ENCODE measurements at places on chromosomes 3 and 15.

- DNase-seq, result no peak
Observed at GRCh38 chr3:123256256-123256655, 54.5 kb downstream of the SEC22A start.

GRCh38 chr3:123409443-123410148 is 39.3 kb downstream of the ADCY5 start:
- DNase-seq, result peak; percentile 94

GRCh38 chr15:62958528-62959363 is 83.8 kb upstream of the TPM1 start:
- peak; percentile 70 for DNase-seq

DNA sequence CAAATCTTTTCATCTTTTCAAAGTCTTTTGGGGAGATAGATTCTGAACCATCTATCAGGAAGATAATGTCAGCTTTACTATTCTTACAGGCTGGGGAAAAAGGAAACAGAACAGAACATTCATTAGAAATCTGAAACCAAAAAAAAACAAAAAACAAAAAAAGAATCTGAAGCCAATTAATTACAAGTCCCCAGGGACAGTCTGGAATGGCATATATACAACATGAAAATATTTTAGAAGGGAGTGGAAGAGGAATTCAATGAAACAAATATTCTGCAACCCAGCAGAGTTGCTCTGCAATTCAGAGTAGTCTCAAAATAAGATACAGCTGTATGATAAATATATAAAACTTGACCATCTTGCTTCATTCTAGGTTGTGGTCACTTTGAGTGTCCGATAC is 41.7 kb upstream of the CAPN7 start:
- no peak for DNase-seq

DNA sequence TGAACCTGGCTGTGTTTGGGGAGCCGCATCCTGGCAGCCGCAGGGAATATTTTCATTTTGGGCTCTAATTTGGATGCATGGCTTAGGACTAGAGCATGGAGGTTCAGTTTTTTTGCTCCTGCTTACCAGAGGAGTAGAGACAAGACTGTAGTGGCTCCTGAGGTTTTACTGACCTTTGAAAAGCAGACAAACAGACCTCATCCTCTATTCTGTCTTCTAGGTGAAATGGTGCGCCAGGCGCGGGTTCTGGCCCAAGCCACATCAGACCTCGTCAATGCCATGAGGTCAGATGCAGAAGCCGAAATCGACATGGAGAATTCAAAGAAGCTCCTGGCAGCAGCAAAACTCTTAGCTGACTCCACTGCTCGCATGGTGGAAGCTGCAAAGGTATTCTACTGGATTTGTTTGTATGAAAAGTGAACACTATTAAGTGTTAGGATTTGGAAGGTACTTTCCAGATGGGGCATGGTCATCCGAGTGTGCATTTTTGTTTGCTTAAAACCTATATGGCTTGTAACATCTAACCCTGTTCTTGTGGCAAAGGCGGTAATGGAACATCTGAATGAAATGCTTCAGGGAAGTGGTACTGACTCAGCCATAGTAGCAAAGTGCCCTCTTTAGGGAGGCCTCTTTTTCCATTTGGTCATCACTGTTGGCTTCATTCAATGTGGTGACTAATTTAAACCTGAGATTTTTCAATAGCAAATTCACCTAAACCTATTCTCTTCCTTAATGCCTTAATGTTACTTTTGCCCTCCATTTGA is 330.7 kb upstream of the TPM1 start:
- no peak for DNase-seq

- DNase-seq, result no peak
Observed at GRCh38 chr3:177343122-177343625, 145.9 kb upstream of the TBL1XR1 start.

GRCh38 chr15:48433226-48433886 is 102.1 kb downstream of the DUT start:
- no peak for DNase-seq

GRCh38 chr15:83107841-83108181 is 366 bp downstream of the TM6SF1 start:
- DNase-seq, result no peak

- no peak for DNase-seq
Observed at GRCh38 chr15:57364282-57365007, 11.9 kb upstream of the CGNL1 start.

- no peak for DNase-seq
Observed at GRCh38 chr3:28700728-28701127, 352.1 kb upstream of the AZI2 start.

- DNase-seq, result no peak
Observed at GRCh38 chr15:41336549-41336948, 3.9 kb downstream of the NUSAP1 start.

GRCh38 chr3:60847791-60848190 is 403.5 kb downstream of the FHIT start:
- DNase-seq, result no peak

- no peak for DNase-seq
Observed at GRCh38 chr3:188888321-188889053, 283.3 kb upstream of the TPRG1 start.

- no peak for DNase-seq
Observed at GRCh38 chr3:134307425-134307824, 56.8 kb upstream of the RYK start.

- DNase-seq, result no peak
Observed at GRCh38 chr3:149233323-149233722, 11.7 kb upstream of the CP start.

GRCh38 chr15:88322461-88322860 is 65.9 kb upstream of the NTRK3 start:
- no peak for DNase-seq

Data from kidney glomerular epithelial cell (primary cell).